Glutamatergic neuron (in vitro differentiated cells): ENCODE measurements at places on chromosomes 5 and 9.

GRCh38 chr5:156394642-156395305 lies 67.8 kb downstream of the SGCD start:
- no peak for DNase-seq

DNA sequence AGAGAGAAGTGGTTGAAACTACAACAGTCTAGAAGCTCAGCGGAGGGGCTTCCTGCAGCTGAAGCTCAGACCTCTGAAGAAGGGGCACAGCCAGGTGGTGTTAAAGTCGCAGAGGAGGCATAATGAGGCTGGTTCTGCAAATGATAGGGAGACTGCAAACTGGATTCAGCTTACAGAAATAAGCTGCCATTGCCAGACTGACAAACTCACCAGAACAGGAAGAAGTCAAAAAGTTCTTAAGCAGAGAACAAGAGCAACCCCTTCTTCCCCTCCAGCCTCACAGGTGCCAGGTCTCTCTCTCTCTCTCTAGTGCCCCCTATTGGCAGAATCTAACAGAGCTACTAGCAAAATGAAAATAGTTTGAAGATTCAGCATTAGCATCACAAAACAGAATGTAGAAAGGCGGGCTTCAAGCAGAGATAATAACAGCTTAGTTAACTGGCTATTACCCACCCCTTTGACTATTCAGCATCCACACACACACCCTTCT lies 76.7 kb downstream of the GRAMD2B start:
- no peak for DNase-seq

- DNase-seq = peak; percentile 75
Measured at GRCh38 chr9:76756268-76756640, 8.0 kb upstream of the PCA3 start.

- no peak for DNase-seq
Measured at GRCh38 chr9:83036043-83036442, 26.9 kb downstream of the RASEF start.

- DNase-seq = peak; percentile 72
Measured at GRCh38 chr5:142065273-142065672, 43.3 kb upstream of the NDFIP1 start.

DNA sequence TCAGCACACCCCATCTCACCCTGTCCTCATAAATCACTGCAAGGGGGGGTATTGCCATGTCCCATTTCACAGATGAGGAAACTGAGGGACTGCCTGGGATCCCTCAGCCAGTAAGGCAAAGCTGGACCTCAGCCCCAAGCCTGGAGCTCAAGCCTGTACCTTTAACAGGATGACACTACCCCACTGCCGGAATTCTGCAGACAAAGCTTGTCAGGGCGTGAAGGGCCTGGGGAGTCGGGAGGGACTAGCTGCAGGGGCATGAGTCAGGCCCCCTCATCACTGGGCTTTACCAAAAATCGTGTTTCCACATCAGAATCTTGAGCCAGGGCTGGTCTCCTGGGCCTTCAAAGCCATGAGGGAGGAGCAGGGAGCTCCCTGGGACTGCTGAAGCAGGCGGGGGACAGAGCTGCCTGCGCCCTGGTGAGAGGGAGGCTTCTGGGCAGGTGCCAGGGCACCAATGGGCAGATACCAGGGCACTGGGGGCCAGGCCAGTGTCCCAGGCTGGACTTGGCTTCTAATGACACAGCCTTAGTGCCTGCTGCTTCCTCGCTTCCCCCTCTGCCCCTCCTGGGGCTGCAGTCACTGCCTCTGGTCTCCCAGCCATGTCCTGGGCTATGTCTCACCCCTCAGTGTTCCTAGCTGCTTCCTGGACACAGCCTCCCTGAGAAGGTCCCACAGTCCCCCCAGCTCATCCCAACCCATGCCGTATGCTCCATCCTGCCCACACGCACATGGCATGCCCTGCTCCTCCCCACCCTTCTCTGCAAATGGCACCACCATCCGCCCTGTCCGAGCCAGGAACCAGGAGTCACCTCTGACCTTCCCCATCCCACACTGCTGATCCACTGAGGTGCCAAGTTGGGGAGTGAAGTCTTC lies 80.7 kb downstream of the LMX1B start:
- DNase-seq = no peak

DNA sequence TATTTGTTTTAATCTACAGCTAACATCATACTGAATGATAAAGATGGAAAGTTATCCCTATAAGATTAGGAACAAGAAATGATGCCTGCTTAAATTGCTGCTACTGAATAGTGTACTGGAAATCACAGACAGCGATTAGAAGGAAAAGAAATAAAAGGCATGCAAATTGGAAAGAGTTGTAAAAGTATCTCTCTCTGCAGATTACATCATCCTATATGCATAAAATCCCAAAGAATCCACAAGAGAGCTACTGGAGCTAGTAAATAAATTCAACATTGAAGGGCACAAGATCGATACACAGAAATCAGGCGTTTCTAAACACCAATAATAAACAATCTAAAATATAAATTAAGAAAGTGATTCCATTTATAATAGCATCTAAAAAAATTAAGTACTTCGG lies 75.3 kb upstream of the SIMC1 start:
- no peak for DNase-seq

DNA sequence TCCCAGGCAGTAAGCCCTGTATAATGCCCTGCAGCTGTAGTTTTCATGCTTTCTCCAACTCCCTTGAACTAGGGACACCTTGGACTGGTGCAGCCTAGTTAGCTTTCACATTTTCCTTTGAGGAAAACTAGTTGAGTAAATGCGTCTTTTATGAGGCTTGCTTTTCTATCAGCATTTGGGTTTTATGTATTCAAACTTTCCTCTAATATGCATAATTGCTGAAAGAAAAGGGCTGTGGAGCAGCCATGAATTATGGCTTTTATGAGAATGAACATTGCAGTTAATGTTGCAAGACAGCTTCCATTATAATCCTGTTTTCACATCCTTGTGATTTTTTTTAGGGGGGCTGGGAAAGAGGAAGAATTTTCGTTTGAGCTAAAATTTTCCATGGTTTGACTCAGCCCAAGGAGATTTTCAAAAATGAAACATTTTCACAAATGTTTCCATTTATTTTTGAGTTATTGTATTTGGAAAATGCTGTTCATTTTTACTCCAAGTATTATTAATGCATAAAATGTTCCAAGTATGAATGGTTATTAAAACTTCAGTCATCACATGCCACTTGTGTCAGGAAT lies 57.9 kb upstream of the PPP3R2 start:
- DNase-seq = no peak

GRCh38 chr5:99169309-99169708 lies 240.5 kb upstream of the CHD1 start:
- no peak for DNase-seq

- no peak for DNase-seq
Measured at GRCh38 chr9:116605904-116606341, 81.2 kb upstream of the TRIM32 start.

GRCh38 chr5:177367981-177368868 lies 10.5 kb downstream of the RGS14 start:
- no peak for DNase-seq

GRCh38 chr5:37930350-37930749 lies 90.5 kb upstream of the GDNF start:
- no peak for DNase-seq

- DNase-seq = no peak
Measured at GRCh38 chr5:93058309-93058708, 522.7 kb downstream of the NR2F1-AS1 start.

DNA sequence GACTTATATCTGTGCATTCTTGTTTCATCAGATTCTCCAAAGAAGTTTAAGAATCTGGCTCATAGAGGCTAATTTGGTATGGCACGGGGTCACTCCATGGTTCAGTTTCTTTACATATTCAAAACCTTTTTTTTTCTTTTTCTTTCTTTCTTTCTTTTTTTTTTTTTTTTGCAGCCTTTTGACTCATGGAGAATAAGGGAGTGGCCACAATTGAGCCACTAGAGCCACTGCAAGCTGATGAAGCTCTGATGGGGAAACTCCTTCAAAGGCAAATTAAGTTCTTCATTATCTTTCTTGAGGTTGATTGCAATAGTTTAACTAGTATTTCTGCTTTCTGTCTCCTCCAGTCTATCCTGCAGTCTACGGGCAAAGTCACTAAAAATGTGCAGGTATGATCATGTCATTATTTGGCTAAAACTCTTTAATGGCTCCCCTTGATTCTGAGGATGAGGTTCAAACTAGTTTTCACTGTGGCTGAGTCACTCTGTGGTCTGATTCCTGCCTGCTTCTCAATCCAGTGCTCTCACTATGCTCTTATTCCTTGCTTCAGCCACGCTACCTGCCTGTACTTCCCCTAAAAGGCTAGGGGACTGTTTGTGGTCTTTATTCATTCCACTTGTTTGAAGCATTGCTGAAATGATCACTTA lies 93.5 kb upstream of the RIOK2 start:
- no peak for DNase-seq

- DNase-seq = peak; percentile 92
Measured at GRCh38 chr9:34989946-34990635, 546 bp downstream of the DNAJB5 start.

DNA sequence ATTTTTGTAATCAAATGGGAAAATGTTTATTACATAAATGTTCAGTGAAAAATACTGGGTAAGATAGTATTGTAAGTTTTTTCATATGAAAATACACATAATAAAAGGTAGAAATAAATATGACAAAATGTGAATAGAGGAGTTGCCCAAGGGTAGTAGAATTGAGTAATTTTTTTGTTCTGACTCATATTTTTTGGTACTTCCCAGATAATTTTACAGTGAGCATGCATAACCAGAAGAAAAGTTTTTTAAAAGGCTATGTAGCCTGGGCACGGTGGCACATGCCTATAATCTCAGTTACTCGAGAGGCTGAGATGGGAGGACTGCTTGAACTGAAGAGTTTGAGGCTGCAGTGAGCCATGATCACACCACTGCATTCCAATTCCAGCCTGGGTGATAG lies 116.9 kb downstream of the PIP5K1B start:
- DNase-seq = no peak

- no peak for DNase-seq
Measured at GRCh38 chr9:69554945-69555344, 117.2 kb downstream of the APBA1 start.

GRCh38 chr5:126139773-126140172 lies 283.4 kb upstream of the GRAMD2B start:
- no peak for DNase-seq

DNA sequence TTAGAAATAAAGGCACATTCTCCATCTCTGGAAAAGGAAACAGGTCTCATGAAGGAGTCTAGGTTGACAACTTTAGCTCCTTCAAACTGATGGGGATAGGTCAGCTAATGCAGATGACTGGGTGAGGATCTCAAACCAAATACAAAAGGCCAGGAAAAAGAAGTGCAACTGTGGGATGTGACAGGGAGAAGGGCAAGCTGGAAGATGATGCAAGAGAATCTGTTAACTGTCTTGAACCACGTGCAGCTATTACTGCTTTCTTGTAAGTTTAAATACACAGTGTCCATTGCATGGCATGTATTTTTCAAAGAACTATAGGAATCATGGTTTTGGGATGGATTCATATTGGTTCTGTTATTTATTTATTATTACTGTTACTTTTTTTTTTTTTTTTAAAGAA lies 331.8 kb downstream of the NDUFS4 start:
- DNase-seq = no peak

DNA sequence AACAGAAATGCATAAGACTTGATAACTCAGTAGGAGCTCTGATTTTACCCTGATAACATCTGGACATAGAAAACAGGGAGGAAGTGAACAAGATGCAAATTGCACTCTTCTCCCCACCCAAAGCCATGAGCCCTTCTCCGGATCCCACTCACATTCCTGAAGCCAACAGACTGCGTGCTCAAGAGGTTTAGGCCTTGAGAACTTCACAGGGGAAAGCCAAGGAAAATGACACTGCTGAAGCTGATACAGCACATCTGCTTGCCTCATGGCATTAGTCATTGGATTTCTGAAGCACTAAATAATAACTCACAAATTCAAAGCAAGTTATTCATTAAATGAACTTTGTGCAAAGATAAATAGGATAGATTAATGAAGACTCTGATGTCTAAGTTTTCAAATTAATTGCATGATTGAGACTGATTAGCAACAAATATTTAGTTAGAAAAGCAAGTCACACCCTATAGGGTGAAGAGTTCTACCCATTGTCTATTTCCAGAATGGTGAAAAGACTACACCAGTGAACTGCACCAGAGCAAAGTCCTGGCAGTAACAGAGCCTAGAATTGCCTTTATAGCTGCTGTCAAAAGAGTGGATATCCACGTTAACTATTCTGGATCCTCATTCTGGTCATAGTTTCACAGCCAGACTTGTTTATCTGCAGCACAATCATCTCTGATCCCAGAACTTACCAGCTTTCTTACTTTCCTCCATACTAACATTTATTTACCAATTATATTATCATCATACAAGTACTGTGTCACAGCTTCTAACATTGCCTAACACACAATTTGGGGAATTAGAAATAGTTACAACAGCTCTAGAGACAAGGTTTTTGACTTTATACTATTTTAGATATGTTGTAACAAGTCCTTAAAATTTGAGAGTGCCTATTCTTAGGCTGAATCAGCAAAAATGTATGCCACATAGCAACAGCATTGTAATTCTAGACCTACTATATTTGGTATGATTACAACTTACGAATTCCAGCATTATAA lies 432.1 kb upstream of the RGMB start:
- DNase-seq = no peak

DNA sequence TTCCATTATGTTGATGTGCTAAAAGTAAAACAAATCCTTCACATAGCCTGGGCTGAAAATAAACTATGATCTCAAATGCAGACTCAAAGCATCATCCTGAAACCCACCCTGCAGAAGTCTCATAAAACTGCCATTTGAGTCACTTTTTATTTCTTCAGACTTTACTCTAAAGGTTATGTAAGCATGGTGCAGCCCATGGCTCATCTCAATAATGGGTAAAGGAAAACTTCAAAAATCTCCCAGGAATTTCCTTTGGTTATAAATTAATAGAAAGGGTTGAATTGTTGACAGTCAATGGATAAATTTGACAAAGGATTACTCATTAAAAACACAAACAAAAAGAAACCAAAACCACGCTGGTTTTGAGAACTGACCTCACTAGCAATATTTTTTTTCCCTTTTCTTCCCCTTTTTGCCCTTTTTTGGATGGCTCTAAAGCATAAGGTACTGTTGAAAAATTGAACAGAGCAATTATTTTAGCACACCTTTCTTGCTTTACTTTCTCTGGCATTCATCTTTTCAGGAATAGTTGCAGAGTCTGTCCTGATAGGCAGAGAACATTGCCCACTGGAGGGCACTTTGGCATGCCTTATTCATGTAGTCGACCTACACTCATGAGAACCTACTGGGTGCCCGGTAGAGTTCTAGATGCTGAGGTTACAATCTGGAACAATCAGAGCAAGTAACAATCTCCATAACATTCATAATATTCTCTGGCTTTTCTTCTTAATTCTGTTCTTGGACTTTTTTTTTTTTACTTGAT lies 191.4 kb downstream of the TMEM167A start:
- DNase-seq = no peak
